ENCODE measurements at places on chromosomes 7 and 10.

DNA sequence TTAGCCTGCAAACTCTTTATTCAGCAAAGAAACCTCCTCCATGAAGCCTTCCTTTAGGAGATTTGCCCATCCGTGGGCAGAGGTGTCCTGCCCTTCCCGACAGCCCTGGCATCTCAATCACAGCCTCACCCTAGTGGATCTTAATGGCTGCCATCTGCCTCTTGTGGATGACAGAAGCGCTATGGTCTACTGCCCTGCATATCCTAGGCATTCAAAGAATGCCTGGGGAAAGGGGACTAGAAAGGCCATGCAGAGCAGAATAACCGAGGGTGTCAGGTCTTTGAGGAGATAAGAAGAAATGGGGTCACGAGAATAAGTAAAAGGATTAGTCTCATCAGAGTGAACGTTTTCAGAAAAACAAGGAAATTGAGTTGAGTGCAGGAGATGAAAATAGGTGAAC lies 57.7 kb upstream of the SPOCK2 start:
- DNase-seq, result no peak

DNA sequence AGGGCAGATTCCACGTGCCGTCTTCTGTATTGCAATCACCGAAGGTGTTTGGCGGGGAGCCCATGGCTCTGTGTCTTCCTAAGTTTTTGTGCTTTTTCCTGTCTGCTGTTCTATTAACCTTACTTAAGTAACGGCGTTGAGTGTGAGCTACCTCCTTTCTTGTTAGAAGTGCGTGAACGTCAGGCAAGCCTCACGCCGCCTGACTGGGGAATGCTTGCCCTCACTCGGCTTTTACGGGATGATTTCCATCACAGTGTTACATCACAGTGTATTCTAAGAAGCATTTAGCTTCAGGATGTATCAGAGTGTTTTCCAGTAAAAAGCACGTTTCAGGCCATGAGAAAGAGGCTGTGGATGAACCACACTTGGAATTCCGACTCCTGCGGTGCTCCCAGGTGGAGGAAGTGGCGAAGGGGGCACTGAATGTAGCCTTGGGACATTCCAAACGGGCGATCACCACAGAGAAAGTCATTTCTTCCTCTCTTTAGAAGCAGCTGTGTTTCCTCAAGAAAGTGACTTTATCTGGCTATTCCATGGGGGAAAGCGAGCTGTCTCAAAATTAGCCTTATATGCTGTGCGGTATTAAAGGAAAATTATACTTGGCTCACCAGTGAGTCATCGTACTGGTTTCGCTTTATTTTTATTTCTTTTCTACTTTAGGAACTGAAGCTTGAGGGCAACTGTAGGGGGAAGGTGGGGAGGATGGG lies 290.7 kb downstream of the KLF6 start:
- DNase-seq, result no peak

DNA sequence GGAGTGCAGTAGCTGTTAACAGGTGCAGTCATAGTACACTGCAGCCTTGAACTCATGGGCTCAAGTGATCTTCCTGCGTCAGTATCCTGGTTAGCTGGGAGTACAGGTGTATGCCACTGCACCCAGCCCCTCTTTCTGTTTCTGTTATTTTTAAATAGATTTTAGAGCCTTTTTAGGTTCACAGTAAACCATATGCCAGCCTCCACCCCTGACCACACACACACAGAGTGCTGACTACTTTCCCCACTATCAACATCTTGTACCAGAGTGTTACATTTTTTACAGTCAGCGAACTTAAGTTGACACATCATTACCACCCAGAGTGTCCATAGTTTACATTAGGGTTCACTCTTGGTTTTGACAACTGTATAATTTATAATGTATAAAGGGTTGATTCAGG lies 32.1 kb downstream of the MARCHF5 start:
- DNase-seq, result no peak

- DNase-seq, result no peak
These were observed 365.6 kb downstream of the WDR11 start for GRCh38 chr10:121216721-121217181.

DNA sequence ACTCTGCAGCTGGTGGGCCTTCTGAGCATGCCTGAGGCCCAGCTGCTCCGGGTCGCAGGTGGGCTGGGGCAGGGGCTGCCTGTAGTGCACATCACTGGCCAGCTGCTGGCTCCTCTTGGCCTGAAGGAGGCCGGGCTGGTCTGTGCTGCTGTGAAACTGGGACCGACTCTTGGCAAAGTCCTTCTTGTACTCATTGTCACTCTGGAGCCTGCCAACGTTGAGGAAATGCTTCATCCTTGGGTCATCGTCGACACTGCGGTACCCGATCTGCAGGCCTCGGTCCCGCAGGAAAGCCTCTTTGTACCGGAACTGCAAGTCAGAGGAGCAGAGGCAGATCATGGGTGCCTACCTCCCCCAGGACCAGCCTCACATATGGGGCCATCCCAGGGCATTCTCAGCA lies 37.7 kb downstream of the HABP2 start:
- DNase-seq, result no peak

- DNase-seq, result peak; percentile 48
These were observed 3.4 kb upstream of the CHST12 start for GRCh38 chr7:2399848-2400587.

DNA sequence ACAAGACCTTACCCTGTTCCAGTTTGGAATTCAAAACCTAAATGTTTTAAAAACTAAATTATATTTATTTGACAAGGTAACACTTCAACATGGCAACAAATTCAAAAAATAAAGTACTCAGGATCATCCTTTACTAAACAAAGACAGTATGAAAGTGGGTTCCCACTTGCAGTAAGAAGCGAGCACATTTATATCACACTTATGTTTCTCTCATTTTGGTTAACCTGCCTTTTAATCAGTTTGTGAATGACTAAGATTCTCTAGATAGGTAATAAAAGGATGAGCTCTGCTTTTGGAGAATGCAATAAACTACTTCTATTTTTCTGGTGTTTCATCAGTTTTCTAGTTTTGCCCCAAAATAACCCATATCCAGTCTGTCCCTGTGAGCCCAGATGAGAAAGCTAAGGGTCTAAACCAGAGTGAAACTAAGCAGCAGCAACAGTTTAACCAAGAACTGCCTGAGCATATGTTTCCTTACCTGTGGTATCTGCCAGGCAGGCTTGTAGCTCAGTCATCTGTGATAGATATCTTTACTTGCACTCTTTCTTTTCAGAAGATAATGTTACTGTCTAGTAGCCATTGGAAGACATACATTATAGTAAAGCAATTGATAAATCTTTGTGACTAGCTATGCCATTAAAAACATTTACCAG lies 64.1 kb downstream of the ABLIM1 start:
- DNase-seq, result no peak

GRCh38 chr10:8245814-8246142 lies 191.3 kb downstream of the GATA3 start:
- DNase-seq, result no peak

- DNase-seq, result peak; percentile 4
These were observed 70.2 kb downstream of the HTR7 start for GRCh38 chr10:90787393-90788198.

All from activated naive CD8-positive, alpha-beta T cell treated with anti-CD3 and anti-CD28 coated beads for 36 hours (primary cell).